ENCODE measurements at places on chromosomes 2 and 18.

DNA sequence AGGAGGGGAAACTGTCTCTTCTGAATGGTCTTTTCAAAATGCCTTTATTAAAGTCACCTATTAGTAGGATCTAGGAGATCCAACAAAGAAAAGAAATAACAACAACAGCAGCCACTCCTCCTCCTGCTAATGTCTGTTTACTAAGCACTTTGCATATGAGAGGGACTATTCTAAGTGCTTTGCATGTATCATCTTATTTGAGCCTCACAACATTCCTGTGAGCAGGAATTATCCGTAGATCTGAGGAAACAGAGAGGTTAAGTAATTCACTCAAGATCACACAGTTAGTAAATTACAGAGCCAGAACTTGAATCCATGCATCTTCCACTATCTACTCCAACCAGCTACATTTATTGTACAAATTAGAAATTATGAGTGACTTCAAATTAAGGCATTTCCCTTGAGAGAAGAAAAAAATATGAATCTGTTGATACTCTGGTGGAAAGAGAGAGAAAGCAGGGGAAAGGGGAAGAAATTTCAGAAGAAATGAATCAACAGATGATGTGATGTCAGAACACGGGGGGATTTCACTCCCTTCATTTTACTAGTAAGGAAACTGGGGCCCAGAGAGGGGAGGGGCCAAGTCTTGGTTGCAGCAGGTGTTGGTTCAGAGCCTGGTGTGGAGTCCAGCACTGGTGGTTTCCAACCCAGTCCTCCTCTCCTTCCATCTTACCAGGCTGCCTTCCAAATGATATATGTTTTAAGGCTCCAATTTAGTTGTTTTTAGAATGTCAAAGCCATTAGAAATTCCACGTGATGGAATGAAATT is 49.7 kb downstream of the TSN start:
- DNase-seq = no peak

GRCh38 chr2:75064691-75065396 is 106.4 kb downstream of the POLE4 start:
- DNase-seq = no peak

- no peak for DNase-seq
Measured at GRCh38 chr2:223097888-223098383, 45.9 kb downstream of the KCNE4 start.

DNA sequence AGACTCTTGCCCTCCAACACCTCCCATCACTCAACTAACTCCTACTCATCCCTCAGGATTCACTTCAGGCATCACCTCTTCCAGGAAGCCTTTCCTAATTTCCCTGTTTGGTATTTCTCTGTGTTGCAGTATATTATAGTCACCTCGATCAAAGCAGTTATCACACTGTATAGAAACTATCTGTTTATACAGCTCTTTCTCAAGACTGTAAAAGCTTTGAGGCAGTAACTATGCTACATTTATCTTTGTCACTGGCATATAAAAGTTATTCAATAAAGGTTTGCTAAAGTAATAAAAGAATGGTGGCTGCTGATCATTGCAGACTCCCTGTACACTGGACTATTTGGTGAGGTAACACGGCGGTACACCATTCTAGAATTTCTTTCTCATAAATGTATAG is 284.9 kb downstream of the PAX3 start:
- no peak for DNase-seq

DNA sequence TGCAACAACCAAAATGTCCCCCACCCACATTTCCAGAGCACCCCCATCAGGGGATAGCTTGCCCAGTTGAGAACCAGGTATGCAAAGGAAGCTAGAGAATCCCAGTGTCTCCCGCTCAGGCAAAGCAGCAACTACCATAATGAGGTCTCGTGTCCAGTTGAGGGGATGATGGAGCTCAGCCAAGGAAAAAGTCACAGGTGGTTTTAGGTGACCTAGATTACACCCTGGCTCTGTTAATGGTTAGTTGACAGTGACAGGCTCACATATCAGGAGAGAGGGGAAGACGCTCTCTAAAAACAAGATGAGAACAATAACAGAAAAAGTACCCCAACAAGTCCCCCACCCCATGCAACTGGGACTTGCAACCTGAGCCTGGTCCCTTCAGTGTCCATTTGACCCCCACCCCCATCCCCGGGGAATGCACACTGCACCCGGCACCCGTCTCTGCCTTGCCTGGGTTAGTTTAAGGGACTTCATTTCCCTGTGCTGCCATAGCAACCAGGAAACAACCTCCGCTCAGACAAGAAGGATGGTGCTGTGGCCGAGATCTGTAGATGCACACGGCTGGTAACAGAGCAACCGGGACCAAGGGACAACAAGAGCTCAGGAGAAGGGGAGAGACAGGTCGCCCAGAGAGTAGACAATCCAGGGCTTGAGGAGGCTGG is at the start of gene KIAA2012:
Gene KIAA2012 (plus strand): TSS at position 519 of the 665 bp plus-strand sequence. CDS start 373 bp downstream, outside the sequence.
- DNase-seq = no peak

DNA sequence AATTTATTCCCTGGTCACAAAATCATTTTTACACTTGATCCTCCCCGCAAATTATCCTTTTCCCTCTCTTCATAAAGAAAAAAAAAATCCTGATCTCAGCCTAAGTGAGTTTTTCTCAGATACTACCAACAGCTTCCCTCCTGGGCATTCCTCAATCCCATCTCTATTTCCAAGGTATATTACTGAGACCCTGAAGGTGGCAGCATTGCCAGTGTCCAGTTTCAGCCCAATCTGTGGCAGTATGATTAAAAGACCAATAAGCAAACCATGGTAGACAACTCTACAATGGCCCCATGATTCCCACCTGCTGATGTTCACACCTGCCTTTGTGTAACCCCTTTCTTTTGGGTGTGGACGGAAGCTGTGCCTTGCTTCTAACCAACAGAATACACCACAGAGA is 45.1 kb downstream of the CCDC93 start:
- no peak for DNase-seq

Measured in iPS DF 19.7 (cell line).